ENCODE measurements at places on chromosomes 7 and 10. TPM values are rescaled to one million over a fixed set of nuclear protein-coding genes. Genes with fewer than 3 reads are reported as not detected.

Gene CPEB3
- total RNA-seq: 1.2 TPM

Gene ASAH2
- total RNA-seq: 1.2 TPM

Gene VWA2
- total RNA-seq: 0.14 TPM

Gene TUBGCP2
- 81.8 TPM for total RNA-seq

Gene OPALIN
- total RNA-seq: not detected

Gene ZNF679
- total RNA-seq: not detected

Gene FXYD4
- total RNA-seq: not detected

Gene GBX1
- not detected for total RNA-seq

Gene SFMBT2
- 1.5 TPM for total RNA-seq

Gene VWDE
- 3.9 TPM for total RNA-seq

Gene NXPH1
- total RNA-seq: not detected

Gene MYL7
- total RNA-seq: 31.0 TPM

Gene WDFY4
- total RNA-seq: not detected

Gene SFRP4
- total RNA-seq: not detected

Gene NOS3
- not detected for total RNA-seq

Gene SPDYE8
- not detected for total RNA-seq

Gene FOXI2
- not detected for total RNA-seq

Gene FKBP6
- total RNA-seq: not detected

Gene CDK1
- 49.3 TPM for total RNA-seq

DNA sequence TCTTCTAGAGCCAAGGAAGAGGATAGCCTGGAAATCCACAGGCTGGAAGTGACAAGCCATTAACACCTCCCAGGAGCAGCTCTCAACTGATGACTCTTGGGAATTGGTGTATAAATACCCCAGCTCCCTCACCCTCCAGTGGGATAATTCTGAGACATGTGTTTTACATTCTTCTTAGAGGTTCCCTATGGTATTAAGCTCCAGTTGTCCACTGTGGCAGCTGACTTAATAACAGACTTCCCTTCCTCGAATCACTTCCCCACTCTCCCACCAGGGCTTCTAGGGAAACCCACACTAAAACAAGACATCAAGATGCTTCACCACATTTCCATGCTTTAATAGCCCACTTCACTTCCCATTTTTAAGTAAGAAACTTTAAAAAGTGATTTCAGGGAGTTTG is 47.2 kb downstream of the FAM107B start:
- no peak for DNase-seq

GRCh38 chr7:131385039-131385605 is 57.4 kb downstream of the MKLN1 start:
- no peak for DNase-seq

GRCh38 chr7:91264924-91265681 is 870 bp downstream of the FZD1 start:
- peak; percentile 79 for DNase-seq

DNA sequence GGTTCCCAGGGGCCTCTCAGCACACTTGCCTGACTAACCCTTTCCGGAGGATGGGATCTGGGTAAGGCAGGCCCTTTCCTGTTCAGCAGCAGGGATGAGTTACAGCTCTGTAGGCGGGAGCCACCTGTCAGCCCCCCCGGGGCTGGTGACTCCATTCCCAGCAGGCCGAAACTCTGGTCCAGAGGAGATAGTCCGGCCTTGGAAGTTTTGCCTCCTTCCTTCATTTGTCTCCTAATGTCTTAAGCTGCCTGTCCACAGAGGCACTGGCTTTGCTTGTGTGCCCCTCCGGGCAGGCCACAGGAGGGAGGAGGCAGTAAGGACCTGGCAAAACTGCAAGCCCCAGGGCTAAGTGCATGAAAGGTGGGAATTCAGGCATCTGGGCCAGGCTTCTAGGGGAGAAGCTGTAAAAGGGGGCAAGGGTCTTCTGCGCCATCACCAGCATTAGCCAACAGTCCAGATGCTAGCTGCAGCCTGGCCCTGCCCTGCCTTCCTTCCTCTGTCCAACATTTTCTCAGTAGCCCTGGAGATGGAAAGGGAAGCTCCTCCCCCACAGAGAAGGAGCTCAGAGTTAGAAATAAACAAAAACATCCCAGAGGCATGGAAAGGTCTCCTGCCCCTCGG is 1.2 kb downstream of the ADIRF start:
- DNase-seq: peak; percentile 92

- peak; percentile 83 for DNase-seq
Observed at GRCh38 chr7:25854608-25855497, 297.1 kb upstream of the NFE2L3 start.

DNA sequence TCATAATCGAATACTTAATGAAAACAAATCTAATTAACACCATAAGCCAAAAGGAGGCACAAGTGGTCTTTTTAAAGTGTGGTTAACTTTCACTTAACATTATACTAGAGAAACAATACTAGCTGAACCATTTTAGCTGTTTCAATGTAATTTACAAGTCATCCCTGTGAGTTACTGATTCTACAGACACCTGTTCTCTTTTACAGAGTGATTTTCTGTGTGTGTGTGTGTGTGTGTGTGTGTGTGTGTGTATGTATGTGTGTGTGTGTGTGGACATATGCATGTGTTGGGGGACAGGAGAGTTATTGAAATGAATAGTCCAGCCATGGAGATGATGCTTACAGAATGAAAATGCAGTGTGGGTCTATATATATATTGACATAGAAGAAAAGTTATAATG is 200.2 kb downstream of the DNAJC1 start:
- no peak for DNase-seq

GRCh38 chr7:78198756-78199155 is 400.2 kb downstream of the PHTF2 start:
- no peak for DNase-seq

DNA sequence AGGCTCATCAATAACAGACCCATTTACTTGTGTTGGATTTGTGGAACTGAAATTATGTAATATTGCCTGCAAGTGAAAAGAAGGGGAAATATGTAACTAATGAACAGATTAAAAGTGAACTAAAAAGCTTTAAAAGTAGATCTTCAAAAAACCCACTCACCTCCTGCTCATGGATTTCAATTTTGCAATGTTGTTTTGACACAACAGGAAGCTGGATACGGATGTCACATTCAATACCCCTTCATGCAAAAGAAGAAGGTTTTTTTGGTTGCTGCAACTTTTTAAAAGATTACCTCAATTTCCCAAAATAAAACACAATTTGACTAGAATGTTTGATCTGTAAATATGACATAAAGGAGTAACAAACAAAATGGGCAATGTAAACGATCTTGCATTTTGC is 3.3 kb downstream of the MKI67 start:
- DNase-seq: no peak

DNA sequence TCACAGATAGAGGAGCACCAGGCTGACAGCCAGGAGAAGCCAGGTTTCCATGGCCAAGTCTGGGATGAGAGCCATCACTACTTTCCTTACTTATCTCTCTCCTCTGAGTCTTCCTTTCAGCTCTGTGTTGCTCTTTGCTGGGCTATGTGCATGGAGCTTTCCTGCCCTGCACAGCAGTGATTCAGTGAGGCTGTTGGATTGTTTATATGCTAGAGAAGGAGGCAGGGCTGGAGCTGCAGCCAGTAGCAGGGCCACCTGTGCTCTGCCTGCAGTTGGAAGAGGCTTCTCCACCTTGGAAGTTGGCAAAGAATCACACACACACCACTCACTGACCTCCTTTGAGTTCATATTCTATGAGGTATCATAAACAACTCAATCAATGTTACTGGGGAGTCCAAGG is at the start of gene CYP3A4:
TSS of gene CYP3A4 (minus strand) at position 178 of the 400 bp plus-strand sequence. CDS start at position 75, 103 bp downstream.
- no peak for DNase-seq

DNA sequence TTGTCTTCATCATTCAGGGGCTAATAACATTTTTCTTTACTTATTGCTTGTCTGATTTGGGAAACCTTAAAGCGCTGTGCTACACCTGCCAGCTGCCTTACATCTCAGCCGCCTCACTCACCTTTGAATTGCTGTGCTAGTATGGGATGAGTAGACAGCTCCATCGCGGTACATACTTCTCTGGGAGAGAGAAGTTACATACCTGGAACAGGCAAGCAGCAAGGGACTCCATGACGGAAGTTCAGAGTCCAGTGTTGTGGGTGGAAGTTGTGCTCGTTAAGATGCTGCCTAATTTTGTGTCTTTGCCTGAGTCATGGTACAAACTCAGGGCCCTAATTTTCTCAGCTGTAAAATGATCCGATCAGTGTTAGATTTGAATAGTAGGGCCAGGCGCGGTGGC is 1.9 kb downstream of the NUB1 start:
- DNase-seq: no peak

DNA sequence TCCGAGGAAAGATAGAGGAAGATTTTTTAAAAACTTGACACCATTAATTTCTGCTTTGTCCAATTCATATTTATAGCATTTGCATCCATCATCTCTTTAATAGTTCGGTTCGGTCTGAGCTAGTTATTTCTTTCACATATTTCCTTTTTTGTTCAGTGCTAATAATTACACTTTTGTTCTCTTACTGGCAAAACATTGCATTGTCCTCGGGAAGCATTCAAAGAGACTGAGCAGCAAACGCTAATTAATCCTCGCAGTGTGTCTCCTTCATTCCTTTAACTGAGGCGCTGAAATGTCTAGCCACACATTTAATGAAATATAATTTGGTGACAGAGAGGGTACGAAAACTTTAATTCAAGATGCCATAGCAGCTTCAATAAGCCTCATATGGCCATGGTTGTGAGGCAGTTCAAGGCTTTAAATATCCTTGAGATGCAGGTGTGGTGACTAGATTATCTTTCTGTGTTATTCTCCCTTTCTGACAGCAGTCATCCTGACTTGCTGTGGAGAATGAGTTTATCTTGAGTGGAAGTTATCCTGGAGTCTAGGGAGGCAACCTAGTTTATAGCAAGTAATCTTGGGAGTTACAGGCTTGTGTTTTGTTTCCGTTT is 431.4 kb downstream of the SDK1 start:
- no peak for DNase-seq

DNA sequence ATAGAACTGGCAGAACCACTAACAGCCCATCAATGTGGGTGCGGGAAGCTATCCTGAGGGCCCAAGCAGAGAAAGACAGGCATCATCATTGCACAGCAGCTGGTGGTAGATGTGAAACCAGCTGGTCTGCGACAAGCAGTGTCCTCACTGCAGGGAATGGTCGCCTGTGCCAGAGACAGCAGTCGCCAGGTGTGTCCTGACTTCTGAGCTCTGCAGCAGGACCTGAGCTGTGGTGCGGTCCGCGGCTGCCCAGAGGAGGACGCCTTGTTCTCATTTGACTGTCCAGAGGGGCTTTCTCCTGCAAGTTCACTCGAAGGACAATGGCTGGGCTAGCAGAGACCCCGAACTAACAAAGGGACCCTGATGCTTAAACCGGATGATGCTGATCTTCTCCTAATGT is 97.4 kb downstream of the LRRC18 start:
- no peak for DNase-seq

- peak; percentile 19 for DNase-seq
Observed at GRCh38 chr10:96470116-96470743, 43.5 kb downstream of the TLL2 start.

DNA sequence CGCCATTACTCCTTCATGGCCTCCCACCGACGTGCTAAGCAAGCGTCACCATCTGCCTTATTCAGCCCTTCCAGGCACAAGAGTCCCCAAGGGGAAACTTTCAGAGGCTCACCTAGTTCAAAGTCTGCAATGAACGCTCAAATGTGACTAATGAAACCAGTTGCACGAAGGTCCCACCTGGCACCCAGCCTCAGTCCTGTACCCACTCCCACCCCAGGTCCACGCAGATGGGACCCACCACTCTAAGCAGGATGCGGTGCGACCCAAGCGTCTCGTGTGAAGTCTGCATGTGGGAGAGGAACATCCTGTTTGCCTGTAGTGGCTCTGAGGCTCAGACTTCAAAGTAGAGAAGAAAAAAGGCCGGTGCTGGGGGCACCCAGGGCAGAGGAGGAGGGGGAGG is 40.3 kb downstream of the RGS10 start:
- no peak for DNase-seq

- no peak for DNase-seq
Observed at GRCh38 chr10:9018195-9019173, 964.0 kb downstream of the GATA3 start.

DNA sequence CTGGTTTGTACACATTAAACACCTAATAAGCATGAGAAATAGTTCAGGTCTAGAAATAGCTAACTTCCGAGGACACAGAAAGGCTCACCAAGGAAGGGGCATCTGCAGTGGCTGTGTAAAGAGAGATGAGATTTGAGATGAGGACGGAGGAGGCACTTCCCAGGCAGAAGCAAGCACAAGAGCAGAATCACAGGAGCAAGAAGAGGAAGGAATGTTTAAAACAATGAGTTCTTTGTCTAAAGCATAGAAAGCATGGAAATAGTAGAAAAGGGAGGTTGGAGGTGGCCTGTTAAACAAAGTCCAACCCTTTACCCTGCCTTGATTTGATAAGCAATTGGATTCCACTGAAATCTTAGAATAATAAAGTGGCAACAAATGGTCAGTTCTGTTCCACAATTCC is 11.6 kb upstream of the PON3 start:
- no peak for DNase-seq

- peak; percentile 50 for DNase-seq
Observed at GRCh38 chr10:101780818-101781654, 2.2 kb downstream of the NPM3 start.

- DNase-seq: no peak
Observed at GRCh38 chr7:114070246-114070645, 151.4 kb upstream of the PPP1R3A start.

All from mammary epithelial cell (primary cell).